Fibroblast of mammary gland (primary cell): ENCODE measurements at places on chromosomes 7 and 10.
A peak's percentile ranks its signal among the peaks of the same experiment; 100 is the strongest.

DNA sequence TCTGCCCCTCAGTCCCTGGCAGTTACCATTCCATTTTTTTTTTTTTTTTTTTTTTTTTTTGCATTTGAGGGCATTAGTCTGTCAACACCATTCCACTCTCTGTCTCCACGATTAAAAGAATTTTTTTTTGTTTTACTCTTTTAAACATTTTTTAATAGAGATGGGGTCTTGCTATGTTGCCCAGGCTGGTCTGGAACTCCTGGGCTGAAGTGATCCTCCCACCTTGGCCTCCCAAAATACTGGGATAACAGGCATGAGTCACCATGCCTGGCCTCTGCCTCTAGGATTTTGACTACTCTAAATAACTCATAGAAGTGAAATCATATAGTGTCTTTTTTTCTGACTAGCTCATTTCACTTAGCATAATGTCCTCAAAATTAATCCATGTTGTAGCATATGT is 16.5 kb upstream of the CLDN3 start:
- DNase-seq = no peak

DNA sequence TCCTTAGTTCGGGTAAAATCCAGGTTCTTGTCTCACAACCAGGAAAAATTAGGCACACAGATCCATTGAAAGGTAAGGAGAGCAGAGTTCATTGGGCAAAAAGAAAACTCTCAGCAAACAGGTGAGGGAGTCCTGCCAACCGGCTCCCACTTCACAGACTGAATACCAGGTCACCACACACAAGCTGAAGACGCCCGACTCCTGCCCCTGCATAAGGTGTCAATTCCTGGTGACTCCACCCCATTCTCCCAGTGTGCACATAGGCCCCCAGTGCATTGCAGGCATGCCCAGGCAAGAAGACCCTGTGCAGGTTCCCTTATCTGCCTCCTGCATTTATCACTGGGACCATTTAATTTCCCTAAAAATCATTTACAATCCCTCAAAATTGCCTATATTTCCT is 354.6 kb downstream of the LRRTM3 start:
- no peak for DNase-seq

GRCh38 chr10:111707076-111707475 is 476.5 kb downstream of the GPAM start:
- peak; percentile 93 for DNase-seq

DNA sequence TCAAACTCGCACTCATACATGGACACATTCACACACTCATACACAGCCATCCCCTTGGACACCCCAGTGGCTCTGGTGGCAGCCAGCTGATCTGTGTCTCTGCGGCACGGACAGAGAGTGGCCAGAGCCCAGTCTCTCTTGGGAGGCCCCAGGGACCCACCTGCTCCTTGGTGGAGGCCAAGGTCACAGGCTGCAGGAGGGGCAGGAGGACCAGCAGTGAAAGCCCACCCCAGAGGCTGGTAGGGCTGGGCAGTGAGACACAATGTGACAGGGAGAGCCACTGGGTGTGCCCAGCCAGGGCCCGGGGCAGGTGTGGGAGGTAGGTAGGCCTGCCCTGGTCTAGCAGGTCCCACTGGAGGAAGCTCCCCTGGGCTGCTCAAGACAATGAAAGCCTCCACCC is 18.5 kb downstream of the SHH start:
- no peak for DNase-seq

GRCh38 chr10:125035588-125036295 is 93.8 kb downstream of the ZRANB1 start:
- no peak for DNase-seq

GRCh38 chr7:141198194-141198958 is 124.5 kb downstream of the TMEM178B start:
- DNase-seq = peak; percentile 8

DNA sequence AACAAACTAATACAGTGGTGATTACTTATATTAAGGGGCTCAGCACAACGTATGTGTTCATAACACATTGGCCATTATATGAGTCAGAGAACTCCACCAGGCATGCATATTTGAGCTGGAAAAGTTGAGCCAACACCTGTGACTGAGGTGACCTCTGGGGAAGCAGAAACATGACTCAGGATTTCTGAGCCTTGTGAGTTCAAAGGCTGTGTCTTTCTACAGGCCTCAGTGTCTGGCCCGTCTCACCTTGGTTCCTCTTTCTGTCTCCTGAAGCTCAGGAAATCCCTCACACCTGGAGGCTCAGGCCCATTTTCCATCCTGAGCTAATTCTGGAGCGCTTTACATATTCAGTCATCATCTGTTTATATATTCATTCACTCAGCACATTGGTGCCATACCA is 230.9 kb upstream of the AGK start:
- DNase-seq = peak; percentile 71

GRCh38 chr10:12847361-12847975 is 154.0 kb downstream of the CCDC3 start:
- DNase-seq = no peak

DNA sequence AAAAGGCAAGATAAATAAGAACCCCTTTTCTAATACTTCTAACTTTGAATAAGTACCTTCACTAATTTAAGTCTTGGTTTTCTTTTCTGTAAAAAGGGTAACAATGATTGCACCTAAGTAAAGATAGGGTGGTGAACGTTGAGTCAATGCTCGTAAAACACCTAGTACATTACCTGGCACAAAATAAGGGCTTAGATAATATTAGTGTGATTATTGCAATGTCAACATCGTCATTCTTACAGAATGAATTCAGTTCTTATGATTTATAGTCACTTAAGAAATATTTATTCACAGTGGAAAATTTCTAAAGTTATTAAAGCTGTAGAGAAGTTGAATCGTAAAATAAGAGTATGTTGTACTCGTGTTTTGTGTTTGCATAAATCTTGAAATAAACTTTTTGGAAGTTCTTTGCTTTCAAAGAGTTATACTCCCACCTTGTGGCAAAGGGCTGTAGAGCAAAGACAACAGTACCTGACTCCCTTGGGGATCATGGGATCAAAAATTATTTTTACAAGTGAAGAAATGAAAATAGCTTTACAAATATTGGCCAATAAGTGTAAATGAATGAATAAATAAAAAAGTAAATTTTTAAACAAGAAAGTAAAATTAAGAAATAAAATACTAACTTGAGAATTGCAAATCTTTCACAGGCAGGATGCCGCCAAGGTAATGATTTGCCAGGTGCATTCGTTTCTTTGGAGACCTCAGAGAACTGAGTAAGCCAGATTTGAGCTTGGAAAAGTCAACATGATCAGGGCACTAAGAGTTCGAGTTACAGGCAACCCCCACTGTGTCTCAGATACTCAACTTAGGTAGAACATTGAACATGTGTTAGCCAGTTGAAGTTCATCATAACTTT is 285.8 kb upstream of the CACNA2D1 start:
- peak; percentile 59 for DNase-seq
